Right lobe of liver (tissue), 6 donors: ENCODE measurements at places on chromosomes 7 and 10. TPM values are rescaled to one million over a fixed set of nuclear protein-coding genes. Genes with fewer than 3 reads are reported as not detected.

The PPP3CB gene
- total RNA-seq, result 13.6 TPM

The SPDYE1 gene
- not detected for total RNA-seq

The WDFY4 gene
- total RNA-seq, result 4.1 TPM

The LIPN gene
- total RNA-seq, result not detected

The AMZ1 gene
- total RNA-seq, result 1.4 TPM

The EPHB6 gene
- total RNA-seq, result 2.3 TPM

The OPALIN gene
- total RNA-seq, result not detected

The ZNF117 gene
- 2.6 TPM for total RNA-seq

The PKD2L1 gene
- total RNA-seq, result 0.12 TPM

The ADIRF gene
- total RNA-seq, result 11.1 TPM

The NPFFR1 gene
- total RNA-seq, result not detected

The LIPA gene
- 52.4 TPM for total RNA-seq

The CD36 gene
- total RNA-seq, result 14.0 TPM

The ARMS2 gene
- total RNA-seq, result not detected

The OR6V1 gene
- total RNA-seq, result not detected

The TMEM176B gene
- total RNA-seq, result 725 TPM

The H2BK1 gene
- not detected for total RNA-seq

The ACHE gene
- 1.1 TPM for total RNA-seq

The CYP26C1 gene
- not detected for total RNA-seq

The FAM237B gene
- not detected for total RNA-seq

The TMEM184A gene
- 32.1 TPM for total RNA-seq

The NPC1L1 gene
- 17.0 TPM for total RNA-seq

The FAM25C gene
- not detected for total RNA-seq

The OR2A12 gene
- not detected for total RNA-seq

The SPDYE9 gene
- total RNA-seq, result not detected

The CLEC2L gene
- total RNA-seq, result not detected

The ADCY1 gene
- total RNA-seq, result 9.5 TPM

The BCCIP gene
- total RNA-seq, result 25.9 TPM

The PTPN20 gene
- total RNA-seq, result 0.44 TPM

The CNNM1 gene
- 0.12 TPM for total RNA-seq

The WASHC2A gene
- 20.2 TPM for total RNA-seq

The SUMF2 gene
- 88.7 TPM for total RNA-seq

The MEOX2 gene
- total RNA-seq, result 0.19 TPM

The ZNF25 gene
- total RNA-seq, result 1.1 TPM

The COL28A1 gene
- 0.28 TPM for total RNA-seq

The NANOS1 gene
- 0.06 TPM for total RNA-seq

The AS3MT gene
- total RNA-seq, result 23.2 TPM

The TMEM270 gene
- total RNA-seq, result not detected

The RPEL1 gene
- not detected for total RNA-seq

The ANAPC16 gene
- 79.2 TPM for total RNA-seq

The VENTX gene
- 0.09 TPM for total RNA-seq

The SCIN gene
- total RNA-seq, result 0.18 TPM

The ELN gene
- 11.7 TPM for total RNA-seq

The GPR26 gene
- not detected for total RNA-seq
